ENCODE measurements at places on chromosomes 2 and 18.
A peak's percentile ranks its signal among the peaks of the same experiment; 100 is the strongest.

- no peak for DNase-seq
Measured at GRCh38 chr2:240425697-240426096, 9.8 kb upstream of the GPC1 start.

DNA sequence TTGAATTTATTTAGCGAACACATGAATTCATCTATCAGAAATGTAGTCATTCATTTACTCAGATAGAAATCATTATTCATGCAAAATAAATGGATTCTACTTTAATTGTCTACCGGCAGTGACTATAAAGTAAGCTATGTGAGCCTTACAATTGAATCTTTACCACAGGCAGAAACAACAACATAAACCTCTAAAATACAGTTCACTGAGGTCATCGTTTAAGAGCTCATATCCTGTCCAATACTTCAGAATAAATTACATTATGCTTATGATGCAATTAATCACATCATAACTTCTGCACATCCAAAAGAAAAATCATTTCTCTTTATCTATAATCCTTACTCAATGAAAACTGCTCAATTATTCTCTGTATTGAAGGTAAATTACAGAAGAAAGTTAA, 244.7 kb downstream of the HNMT start:
- DNase-seq, result no peak

DNA sequence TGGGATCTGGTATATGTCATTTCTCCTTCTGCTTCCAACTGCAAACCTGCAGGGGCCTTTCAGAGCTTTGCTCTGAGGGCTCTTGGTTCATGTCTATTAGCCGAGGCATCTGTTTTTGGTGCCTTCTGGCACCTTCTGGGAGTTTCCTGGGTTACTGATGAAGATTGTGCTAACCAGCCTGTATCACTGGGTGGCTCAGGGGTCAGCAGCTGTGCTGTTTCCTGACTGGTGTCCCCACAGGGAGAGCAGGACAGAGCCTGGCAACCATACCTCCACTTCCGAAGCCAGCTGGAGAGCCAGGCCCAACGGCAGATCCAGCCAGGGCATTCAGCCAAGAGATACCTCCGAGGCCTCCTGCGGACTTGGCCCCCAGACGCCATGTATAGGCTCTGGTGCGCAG, 17.5 kb downstream of the KIAA2012 start:
- no peak for DNase-seq

- no peak for DNase-seq
Measured at GRCh38 chr18:10318691-10318970, 135.8 kb upstream of the APCDD1 start.

DNA sequence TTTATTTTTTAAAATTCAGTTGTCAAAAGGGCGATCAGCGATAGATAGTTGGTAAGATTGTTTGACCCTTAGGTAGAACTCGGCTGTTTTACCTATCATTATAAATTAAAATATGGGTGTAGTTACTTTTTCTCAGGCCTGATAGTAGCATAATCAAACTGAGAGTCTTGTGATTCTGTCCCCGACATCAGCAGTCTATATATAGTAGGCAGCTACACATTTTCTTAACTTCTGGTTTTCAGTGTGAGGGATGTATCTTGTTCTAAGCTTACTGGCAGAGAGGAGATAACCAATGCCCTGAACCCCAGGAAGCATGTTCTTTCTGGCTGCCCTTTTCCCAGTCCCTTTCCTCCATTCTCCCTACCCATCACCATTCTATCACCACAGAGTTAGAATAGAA, 56.6 kb downstream of the XRCC5 start:
- DNase-seq, result no peak

GRCh38 chr18:74513149-74513882, 17.2 kb downstream of the CNDP2 start:
- DNase-seq, result no peak

DNA sequence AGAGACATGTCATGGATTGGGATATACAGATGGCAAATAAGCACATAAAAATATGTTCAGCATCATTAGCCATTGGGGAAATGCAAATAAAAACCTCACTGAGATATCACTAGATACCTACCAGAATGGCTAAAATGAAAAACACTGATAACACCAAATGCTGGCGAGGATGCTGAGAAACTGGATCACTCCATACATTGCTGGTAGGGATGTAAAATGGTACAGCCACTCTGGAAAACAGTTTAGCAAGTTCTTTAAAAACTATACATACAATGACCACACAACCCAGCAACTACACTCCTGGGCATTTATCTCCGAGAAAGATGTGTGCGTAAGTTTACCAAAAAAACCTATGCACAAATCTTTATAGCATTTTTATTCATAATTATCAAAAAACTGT, 13.9 kb downstream of the PIAS2 start:
- no peak for DNase-seq

DNA sequence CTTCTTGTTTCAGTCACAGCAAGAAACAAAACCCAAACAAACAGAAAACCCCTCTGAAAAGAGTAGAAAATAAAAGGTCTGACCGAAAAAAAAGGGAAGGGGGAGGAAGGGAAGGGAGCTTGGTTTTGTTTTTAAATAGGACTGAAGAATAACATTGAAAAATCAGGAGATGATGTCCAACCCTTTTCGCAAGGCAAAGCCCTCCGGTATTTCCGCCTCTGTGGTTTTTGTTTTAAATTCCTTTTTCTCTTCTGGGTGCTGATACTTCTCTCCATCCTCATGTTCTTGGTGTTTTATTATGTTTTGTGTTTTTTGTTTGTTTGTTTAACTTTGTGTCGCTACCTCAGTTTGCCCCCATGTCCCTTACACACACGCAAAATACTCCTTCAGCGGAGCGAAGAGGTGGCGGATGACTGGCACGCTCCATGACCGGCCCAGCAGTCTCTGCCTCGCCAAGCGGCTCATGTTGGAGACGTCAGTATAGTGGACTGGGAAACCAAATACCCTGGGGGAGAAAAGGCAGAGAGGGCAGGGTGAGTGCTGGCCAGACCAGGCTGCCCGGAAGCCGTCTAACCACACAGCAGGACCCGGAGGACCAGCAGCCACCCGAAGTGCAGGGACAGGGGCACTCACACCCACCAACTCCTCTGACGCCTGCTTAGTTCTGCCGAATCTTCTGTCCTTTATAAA, 65.7 kb upstream of the POMC start:
- DNase-seq, result no peak

DNA sequence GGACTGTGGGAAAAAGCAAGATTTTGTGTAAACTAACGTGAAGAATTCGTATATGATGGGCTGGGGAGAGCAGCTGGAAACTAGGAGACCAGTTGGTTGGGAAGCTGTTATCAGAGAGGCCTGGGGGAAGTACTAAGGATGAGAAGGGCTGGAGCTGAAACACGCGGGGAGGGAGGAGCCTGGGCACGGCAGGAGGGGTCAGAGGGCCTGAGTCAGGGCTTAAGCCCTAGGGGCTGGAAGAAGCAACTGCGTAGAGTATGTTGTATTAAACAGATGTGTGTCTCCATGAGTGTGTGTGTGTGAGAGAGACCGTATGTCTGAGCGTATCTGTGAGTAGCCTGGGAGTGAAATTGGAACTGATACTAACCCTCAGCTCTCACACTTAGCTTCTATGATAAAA, 8.4 kb downstream of the POMC start:
- peak; percentile 17 for DNase-seq

DNA sequence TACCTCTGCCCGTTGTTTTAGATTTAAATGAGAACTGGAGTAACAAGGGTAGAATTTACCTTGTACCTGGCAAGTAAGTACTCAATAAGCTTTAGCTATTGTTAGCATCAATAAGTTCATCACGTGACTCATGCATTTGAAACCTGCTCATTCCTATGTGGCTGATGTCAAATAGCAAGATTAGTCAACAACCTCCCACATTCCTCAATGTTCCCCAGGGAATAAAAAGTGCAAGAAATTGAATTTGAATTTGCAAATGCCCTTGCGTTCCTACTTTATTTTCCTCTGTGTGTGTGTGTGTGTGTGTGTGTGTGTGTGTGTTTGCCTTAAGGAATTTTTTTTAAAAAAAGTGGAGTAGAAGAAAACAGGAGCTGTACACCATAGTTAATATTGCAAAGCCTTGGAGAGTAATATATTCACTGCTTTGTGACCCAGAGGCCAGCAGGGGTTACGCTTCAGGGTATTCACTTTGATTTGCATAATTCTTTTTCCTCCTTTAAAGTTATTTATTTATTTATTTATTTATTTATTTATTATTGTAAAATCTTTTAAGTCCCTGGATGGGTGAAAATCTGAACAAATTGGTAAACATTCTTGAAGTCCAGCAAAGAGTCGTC, 43.9 kb upstream of the DNAH7 start:
- no peak for DNase-seq

DNA sequence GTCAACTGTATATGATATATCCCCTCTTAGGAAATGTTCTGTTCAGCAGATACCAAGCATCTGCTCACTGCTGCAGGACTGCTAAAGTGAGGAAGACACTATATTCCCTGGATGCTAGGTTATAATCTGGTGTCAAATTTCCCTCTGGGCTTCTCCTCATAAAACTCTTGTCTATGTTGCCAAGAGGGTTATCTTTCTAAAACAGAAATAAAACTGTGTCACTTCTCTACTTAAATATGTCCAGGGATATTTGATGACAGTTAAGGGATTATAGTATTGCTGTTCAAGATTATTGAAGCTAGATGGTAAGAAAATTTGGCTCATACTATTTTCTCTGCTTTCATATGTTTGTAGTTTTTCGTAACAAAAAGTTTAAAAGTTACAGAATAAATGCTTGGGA, 30.5 kb upstream of the SNRNP27 start:
- no peak for DNase-seq

DNA sequence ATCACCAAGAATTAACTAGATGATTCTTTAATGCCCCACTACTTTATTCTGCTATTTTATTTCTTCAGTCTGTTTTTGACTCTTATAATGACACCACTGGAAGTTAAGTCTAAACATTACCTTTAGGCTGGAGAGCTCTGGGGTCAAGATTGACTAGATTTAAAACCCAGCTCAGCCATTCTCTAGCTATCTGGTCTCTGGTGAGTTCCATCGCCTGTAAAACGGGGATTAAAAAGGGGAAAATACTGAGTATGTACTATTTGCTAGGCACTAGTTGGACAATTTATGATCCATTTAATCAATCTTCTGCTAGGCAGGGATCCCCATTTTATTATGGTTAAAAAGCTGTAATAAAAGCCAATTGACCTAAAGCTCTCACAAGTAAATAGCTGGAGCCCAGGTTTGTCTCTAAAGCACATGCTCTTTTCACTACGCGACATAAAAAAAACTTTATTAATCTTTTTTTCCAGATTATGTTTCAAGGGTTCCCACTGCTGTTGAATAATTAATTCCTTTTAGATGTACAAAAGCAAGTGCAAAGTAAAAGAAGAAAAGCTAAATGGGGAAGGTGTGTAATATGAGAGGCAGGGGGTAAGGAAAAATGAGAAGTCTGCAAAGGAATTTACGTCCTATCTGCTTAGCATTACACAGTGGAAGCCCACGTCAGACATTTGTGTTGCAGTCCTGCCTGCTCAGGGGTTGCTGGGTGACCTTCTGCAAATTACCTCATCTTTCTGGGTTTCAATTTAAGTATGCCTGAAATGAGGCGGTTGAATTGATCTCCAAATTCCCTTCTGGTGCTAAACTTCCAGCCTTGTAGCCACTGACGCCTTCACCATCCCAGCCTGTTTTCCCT, 918 bp upstream of the NABP1 start:
- peak; percentile 4 for DNase-seq

DNA sequence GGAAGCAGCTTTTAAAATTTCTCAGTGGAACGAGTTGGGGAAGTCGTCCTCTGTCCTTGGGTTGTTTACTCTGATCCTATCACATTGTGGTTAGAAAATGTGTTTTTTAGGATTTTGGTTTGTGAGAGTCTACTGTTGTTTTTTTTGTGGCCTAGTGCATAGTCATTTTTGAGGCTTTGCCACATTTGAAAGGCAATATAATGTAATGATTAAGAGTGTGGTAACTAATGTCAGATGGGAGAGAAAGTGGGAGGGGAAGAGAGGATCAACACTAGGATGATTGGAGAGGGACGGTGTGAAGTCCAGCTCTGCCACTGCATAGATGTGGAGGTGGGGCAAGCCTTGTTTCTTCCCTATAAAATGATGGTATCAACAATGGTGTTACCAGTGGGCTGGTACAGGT, 8.5 kb downstream of the SP140L start:
- DNase-seq, result no peak

GRCh38 chr2:68660658-68661057, 17.3 kb downstream of the PROKR1 start:
- DNase-seq, result no peak

- no peak for DNase-seq
Measured at GRCh38 chr2:47460766-47461165, 57.8 kb downstream of the MSH2 start.

DNA sequence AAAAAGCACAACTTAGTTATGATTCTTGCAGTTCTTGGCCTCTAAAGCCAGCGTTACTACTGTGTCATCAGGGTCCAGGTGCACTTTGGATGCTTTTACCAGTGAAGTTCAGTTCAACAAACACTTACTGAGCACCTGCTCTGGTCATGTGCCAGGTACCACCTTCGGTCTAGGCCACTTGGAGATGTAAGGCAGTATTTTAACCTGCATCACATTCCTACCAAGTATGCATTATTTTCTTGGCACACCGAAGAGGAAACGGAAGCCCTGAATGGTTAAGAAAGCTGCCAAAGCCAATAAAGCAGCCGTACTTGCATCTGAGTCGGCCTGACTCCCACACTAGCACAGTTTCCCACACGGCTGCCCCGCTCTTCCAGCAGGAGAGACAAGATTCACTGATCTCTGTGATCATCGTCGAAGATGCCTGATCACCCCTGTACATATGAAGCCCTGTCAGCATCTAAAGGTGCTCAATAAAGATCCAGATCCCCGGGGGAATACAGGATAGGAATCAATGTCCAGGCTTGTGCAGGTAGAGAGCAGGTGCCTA, 427.1 kb downstream of the EIPR1 start:
- no peak for DNase-seq

DNA sequence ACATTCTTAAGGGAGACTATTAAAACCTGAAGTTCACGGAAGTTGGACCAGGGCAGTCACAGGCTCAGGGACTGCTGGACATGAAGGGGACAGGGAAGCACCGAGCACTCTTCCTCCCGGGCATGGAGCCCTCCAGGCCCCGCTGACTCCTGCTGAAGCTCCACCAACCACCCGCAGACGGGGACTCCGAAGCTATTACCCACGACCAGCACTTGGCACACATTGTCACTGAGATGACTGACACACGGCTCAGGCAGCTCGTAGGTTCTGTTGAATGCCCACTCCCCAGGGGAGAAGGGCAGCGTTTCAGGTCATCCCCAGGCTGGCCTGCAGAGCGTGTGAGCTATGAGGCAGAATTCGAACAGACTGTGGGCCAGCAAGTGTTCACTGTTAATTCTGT, 234.8 kb downstream of the NDUFA10 start:
- DNase-seq, result no peak

- no peak for DNase-seq
Measured at GRCh38 chr2:84924173-84925106, 19.0 kb downstream of the TMSB10 start.

DNA sequence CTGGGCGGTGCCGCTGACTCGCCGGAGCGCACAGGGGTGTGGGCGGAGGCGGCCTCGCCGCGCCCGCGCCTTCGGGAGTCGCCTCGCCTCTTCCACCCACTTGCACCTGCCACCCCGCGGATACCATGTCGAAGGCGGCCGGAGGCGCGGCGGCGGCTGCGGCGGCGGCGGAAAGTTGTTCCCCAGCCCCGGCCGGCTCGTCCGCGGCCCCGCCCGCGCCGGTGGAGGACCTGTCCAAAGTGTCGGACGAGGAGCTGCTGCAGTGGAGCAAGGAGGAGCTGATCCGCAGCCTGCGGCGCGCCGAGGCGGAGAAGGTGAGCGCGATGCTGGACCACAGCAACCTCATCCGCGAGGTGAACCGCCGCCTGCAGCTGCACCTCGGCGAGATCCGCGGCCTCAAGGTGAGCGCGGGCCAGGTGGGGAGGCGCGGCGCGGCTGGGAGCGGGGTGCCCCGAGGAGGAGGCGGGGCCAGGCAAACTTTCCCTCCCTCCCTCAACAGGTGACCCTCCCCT, 766 bp downstream of the CCDC85A start:
- no peak for DNase-seq
